Activated CD8-positive, alpha-beta memory T cell treated with anti-CD3 and anti-CD28 coated beads for 1 hour (primary cell): ENCODE measurements at places on chromosomes 6 and 20.

DNA sequence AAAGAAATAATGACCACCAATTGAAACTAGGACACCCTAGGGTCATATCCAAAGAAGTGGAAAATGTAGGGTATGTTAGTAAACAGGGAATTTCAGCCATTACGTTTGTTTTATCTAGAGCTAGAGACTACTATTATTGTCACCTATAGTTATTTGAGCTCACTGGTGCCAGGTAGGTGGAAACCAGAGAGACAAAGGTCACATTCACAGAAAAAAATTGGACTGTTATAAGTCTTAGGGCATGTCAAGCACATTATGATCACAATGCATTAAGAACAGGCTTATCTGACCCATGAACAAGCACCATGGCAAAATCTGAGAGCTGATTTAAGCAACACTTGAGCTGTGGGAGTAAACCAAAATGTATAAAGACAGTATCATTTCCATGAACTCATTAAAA, 530.1 kb upstream of the CITED2 start:
- no peak for DNase-seq

- DNase-seq = no peak
Observed at GRCh38 chr20:36228770-36229169, 7.5 kb upstream of the AAR2 start.

DNA sequence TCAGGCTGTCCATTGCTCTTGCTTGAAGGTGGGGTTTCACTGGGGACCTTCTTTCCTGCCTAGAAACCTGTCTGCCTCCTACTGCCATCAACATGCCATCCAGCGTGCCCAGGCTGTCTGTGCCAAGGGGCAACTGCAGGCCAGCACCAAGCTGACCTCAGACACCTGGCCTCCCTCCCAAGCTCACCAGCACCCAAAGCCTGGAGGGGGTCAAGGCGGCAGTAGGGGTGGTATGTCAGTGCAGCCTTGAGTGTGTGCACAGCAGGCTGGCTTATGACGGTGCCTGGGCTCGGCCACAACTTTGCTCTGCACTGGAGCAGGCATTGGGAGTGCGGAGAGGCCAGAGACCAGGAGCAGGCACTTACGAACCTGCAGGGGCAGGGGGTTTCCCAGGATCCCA, 149.0 kb downstream of the EYS start:
- DNase-seq = no peak

DNA sequence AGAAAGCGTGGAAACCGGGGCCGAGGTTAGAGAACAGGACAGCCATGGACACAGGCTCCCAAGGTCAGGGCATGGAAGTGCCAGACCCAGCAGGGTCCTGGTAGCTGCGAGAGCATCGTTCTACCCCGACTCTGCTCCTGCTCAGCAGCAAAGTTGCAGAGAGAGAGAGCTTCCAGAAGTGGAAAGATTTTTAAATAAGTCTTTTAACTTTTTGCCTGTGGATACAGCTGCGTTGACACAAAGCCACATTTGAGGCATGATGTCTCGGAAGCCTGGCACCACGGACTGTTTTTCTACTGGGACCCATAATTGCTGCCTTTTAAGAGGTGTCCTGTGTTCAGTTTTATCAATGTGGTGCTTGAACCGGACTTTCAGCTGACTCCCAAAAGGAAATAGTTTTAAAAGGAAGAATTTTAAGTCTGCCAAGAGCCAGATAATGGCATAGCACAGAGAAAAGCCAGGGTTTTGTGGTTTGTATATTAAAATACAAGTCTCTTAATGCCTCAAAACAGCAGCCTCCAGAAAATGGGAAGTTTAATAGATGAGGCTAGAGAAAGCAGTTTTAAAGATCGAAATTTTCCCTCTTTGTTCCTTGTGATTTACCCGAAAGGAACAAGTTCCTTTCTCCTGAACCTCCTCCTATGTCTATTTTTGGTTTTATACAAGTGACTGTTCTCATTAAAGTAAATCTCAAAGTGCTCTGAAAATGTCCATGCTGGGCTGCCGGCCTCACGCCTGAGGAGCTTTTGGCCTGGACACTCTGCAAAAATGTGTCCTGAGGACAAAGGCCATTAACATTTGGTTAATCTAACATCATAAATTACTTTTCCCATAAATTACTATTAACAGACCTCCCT, 91.5 kb downstream of the RIN2 start:
- DNase-seq = no peak

GRCh38 chr6:4936681-4937041, 67.2 kb downstream of the RPP40 start:
- DNase-seq = no peak

- DNase-seq = no peak
Observed at GRCh38 chr6:127792616-127793015, 108.2 kb downstream of the THEMIS start.

GRCh38 chr6:31690231-31691077, 9.6 kb upstream of the LY6G5C start:
- DNase-seq = no peak

DNA sequence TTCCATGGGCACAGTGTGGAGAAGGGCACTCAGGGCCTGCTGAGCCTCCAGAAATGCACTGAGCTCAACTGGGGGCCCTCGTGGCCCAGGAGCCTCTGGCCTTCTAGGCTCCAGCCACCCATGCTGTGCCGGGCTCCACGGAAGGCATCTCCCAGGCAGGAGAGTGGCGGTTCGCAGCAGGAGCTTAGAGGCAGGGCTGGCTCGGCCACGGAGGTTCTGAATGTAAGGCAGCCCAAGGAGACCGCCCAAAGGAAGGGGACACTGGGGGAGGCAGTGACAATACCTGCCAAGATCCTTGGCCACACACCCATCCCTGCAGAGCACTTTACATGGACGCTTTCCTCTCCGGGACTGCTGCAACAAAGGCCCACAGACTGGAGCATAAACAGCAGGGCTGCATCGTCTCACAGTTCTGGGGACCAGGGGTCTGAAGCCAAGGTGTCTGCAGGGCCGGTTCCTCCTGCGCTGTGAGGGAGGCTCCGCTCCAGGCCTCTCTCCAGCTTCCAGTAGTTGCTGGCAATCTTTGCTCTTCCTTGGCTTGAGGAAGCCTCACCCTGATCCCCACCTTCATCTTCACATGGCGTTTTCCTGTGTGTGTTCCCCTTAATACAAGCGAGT, 128.2 kb upstream of the CDH4 start:
- DNase-seq = no peak

- DNase-seq = no peak
Observed at GRCh38 chr20:57703013-57703412, 6.8 kb downstream of the PMEPA1 start.

- no peak for DNase-seq
Observed at GRCh38 chr20:45860560-45861220, 3.3 kb downstream of the ZSWIM3 start.

DNA sequence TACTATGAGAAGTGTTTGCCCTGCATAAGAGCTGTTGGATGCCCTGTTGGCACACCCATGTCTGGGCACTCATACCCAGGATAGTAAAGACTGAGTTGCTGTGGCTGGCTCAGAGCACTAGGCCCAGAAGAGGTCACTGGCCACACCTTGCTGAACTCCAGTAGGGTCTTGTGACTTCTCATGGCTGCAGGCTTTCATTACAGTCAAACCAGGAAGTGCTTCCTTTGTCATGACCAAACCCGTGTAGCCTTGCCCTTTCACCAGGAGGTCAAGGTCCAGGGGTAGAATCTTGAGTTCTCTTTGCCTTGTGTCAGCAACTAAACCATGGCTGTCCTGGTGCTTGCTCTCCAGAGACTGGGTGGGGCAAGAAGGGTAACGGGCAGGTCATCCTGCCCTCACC, 49.5 kb downstream of the CD164 start:
- no peak for DNase-seq

DNA sequence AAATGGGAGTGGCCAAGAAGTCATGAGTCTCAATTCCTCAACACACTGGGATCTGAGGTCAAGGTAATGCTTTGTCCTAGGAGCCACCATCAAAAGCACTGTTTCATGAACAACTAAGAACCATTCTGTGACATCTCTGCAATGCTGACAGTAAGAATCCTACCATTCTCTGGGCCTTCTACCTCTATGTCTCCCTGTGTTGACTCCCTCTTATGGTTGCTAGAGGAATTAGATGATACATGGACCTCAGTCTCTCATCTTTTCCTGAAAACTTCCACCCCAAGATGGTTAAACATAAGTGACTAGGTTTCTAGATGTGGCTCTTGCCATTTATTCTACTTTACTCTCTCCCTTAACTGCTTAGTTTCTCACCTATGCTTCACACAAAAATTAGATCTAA, 9.1 kb downstream of the MTRF1L start:
- no peak for DNase-seq

GRCh38 chr20:16661756-16662155, 68.1 kb upstream of the SNRPB2 start:
- no peak for DNase-seq

DNA sequence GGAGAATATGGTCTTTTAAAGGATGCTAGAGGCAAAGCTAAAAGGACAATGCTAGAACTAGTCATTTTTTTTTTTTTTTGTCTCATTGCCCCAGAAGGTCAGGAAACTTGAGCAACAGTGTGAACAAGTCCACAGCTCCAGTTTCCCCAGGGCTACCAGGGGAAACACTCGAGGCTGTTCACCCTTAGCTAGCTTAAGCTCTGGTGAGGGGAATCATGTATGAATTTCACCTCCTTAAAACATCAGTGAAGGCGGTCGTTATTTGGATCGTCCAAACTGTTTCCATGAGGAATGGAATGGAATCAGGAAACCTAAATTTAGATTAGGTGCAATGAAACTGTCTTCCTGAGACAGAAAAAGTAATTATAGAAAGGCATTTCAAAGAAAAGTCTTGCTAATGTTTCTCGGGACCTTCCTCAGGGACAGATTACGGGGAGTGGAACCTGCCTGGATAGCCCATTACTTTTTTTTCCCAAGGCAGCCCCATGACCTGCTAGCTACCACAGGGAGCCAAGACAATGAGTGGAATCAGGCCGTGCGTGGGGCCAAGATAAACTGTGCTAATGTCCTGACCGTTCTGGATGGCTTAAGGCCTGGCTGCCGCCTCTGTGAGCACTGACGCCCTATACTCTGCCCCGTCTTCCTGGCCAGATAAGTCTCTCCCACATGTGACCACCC, 164.8 kb upstream of the SGK1 start:
- no peak for DNase-seq

DNA sequence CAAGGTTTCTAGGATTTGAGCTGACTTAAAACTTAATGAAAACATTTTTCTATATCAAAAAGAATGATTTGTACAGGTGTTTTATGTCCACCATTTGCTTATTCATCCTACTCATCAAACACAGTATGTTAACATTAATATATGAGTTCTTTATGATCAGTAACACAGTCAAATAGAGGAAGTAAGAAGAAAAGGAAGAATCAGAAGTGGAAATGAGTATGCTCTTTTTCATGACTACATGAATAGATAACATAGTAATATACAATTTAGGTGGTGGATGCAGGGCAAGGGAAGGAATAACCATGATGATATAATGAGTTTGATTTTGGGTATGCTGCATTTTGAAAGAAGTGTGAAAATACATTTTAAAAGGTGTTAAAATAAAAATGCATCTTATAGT, 16.5 kb downstream of the KPNA5 start:
- DNase-seq = no peak

GRCh38 chr20:10978019-10978702, 304.4 kb upstream of the JAG1 start:
- no peak for DNase-seq

DNA sequence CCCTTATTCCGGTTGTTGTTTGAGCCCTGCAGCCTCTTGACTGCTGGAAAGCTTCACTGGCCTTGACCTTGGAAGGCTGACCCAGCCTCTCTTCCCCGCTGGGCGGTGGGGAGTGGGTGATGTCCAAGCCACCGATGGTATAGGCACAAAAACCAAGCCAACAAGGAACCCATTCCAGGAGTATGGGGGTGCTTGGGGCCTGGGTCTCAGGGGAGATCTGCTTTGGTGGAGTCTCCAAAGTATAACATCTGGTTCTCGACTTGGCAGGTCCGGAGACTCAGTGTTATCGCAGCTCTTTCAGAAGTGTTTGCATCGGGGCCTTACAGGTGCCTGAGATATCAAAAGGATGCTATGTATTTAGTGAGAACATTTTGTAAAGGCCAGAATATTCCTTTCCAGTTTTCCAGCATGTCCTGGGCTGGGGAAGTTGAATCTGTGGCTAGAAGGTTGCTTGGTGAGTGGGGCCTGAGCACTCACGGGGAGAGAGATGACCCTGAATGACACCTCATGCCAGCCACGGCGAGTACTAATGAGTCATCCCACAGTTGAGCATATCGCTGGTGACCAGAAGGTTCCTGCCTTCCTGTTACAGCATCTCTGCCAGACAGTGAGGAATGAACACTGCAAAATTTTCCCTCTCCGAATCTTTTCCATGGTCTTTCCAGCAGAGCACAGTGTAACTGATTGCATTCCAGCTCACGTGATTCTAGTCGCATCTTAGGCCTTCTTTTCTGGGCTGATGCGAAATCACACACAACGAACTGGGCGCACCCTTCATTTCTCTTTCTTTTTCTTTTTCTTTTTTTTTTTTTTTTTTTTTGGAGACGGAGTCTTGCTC, 133.9 kb downstream of the ZDHHC14 start:
- DNase-seq = no peak

DNA sequence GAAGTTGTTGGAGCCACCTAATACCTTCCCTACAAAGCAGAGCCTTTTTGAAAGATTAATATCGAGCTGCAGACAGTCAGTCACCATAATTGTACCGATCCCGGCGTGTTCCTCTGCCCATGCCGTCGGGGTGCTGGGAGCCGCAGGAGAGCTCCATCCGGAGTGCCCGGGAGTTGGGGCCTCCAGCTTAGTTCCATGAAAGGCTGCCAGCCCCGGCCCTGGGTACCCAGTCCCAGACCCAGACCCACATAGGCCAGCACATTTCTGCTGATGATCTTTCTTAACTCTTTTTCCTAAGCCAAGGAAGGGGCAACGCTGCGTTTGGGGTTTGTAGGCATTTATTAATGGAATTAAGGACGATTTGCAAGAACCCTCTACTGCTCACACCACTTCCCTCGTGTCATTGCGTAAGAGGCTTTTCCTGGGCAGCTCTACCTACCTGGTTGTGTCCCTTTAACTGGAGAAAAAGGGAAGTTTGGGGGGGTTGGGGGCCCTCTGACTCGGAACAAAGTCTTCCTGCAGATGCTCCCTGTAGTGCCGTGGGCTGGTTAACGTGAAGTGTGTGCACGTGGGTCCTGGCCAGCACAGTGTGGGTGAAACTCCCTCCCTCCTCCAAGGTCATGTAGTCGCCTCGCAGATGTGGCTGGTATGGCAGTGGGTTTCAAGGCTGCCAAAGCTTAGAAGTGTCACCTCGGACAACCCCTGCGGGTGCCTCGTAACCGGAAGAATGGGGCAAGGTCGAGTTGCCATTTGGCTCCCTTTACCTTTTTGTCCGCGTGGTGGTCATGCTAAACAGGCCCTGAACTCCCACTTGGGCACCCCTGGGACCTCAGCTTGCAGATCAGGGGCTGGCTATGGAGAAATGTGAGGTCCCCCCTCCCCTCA, 54.3 kb upstream of the APCDD1L start:
- DNase-seq = no peak

- no peak for DNase-seq
Observed at GRCh38 chr6:123343836-123344235, 292.9 kb downstream of the TRDN start.

GRCh38 chr6:20866935-20867703, 332.9 kb downstream of the CDKAL1 start:
- no peak for DNase-seq

GRCh38 chr6:18391023-18391422, 3.9 kb downstream of the RNF144B start:
- DNase-seq = no peak
